ENCODE measurements at places on chromosomes 2 and 18. TPM values are rescaled to one million over a fixed set of nuclear protein-coding genes. Genes with fewer than 3 reads are reported as not detected.

Gene ANKRD62
- not detected for total RNA-seq

Gene NLRC4
- total RNA-seq, result 0.08 TPM

Gene NEU4
- total RNA-seq, result 0.08 TPM

Gene ASB3
- total RNA-seq, result 9.1 TPM

Gene SOX11
- total RNA-seq, result not detected

Gene HOXD8
- total RNA-seq, result 4.8 TPM

Gene DCDC2C
- total RNA-seq, result not detected

Gene CHRNA1
- total RNA-seq, result not detected

Gene IL1R1
- 32.8 TPM for total RNA-seq

Gene HOXD9
- 1.4 TPM for total RNA-seq

Gene PROM2
- total RNA-seq, result 0.19 TPM

Gene HOXD13
- 0.29 TPM for total RNA-seq

Gene FBXO11
- total RNA-seq, result 41.5 TPM

Gene IL1RL1
- total RNA-seq, result 0.56 TPM

Gene FAM237A
- total RNA-seq, result not detected

Gene LIMS1
- 59.9 TPM for total RNA-seq

Gene CPO
- total RNA-seq, result not detected

Gene GBX2
- 3.0 TPM for total RNA-seq

Gene MOCOS
- total RNA-seq, result 4.4 TPM

Gene RUFY4
- not detected for total RNA-seq

Gene KIAA1328
- 1.4 TPM for total RNA-seq

Gene RGPD5
- total RNA-seq, result 6.9 TPM

Gene PDCD1
- total RNA-seq, result not detected

Gene TUBB8B
- not detected for total RNA-seq

Gene TUBA4B
- not detected for total RNA-seq

Gene SPHKAP
- total RNA-seq, result not detected

Gene SANBR
- total RNA-seq, result 12.6 TPM

Gene APLF
- total RNA-seq, result 0.66 TPM

Gene C2orf78
- not detected for total RNA-seq

Gene MDH1B
- 1.1 TPM for total RNA-seq

Gene GAL3ST2
- total RNA-seq, result 0.13 TPM

Gene FMNL2
- 26.3 TPM for total RNA-seq

Gene ALK
- not detected for total RNA-seq

Gene ATRAID
- 216 TPM for total RNA-seq

Gene FOXD4L1
- 0.24 TPM for total RNA-seq

Gene ITGA4
- total RNA-seq, result 1.6 TPM

Gene GPR45
- not detected for total RNA-seq

Gene TCF23
- not detected for total RNA-seq

Gene MTA3
- 34.3 TPM for total RNA-seq

Gene PCARE
- total RNA-seq, result not detected

Gene HAAO
- not detected for total RNA-seq

Gene CDK5R2
- total RNA-seq, result 5.3 TPM

Gene DCC
- total RNA-seq, result not detected

Gene TMEM198
- total RNA-seq, result 0.55 TPM

Gene NR4A2
- total RNA-seq, result 2.0 TPM

Gene DGKD
- total RNA-seq, result 78.7 TPM

Data from A549 treated with GW870086 at 1 μM for 4 hours (cell line).